Stimulated activated CD8-positive, alpha-beta memory T cell treated with anti-CD3 and anti-CD28 coated beads, Interleukin-7, amount 100 ng/mL, for 1 hour (primary cell): ENCODE measurements at places on chromosomes 5 and 9.

GRCh38 chr5:115580941-115581340 is 21.3 kb downstream of the TICAM2 start:
- DNase-seq, result no peak

DNA sequence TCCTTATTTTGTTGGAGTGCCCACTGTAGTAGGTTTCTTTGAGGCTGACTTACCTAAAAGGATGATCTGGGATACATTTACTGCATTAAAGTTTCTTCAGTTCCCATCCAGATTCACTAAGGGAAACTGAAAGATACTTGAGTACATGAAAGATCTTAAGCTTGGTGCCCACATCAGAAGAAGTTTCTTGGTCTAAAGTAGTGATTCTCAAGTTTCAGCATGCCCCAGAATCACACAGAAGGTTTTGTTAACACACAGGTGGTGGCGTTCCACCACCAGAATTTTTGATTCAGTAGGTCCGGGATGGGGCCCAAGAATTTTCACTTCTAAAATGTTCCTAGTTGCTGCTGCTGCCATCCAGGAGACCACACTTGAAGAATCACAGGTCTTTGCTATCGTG is 171.0 kb downstream of the ZNF462 start:
- no peak for DNase-seq

- DNase-seq, result no peak
Observed at GRCh38 chr9:17137566-17137965, 2.7 kb downstream of the CNTLN start.

- DNase-seq, result no peak
Observed at GRCh38 chr5:138784590-138784989, 31.4 kb downstream of the CTNNA1 start.

DNA sequence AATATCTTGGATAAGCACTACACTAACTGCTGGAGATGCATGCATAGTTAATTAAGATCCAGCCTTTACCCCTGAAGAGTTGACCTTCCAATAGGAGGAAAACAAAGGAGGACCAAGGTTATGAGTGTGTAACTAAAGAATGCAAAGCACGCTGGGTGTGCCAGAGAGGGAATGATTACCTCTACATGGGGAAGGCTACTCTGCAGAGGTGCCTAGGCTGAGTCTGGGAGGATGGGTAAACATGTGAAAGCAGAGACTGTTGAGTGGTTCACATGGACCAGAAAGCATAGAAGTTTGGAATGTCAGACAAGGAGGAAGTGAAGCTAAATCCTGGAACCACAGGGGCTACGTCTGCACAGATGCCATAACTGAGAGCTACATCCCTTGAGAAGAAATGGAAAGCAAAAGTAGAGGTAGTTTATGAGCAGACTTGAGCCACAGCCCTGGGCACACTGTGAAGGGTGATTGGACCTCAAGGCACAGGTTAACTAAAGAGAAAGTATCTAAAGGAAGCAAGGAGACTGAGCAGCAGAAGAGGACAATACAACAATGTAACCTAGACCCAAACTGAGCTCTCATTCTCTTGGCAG is 176.2 kb downstream of the DENND1A start:
- DNase-seq, result no peak
